Stimulated activated CD8-positive, alpha-beta memory T cell treated with anti-CD3 and anti-CD28 coated beads, Interleukin-7, amount 100 ng/mL, for 4 hours (primary cell): ENCODE measurements at places on chromosomes 7 and 10.

DNA sequence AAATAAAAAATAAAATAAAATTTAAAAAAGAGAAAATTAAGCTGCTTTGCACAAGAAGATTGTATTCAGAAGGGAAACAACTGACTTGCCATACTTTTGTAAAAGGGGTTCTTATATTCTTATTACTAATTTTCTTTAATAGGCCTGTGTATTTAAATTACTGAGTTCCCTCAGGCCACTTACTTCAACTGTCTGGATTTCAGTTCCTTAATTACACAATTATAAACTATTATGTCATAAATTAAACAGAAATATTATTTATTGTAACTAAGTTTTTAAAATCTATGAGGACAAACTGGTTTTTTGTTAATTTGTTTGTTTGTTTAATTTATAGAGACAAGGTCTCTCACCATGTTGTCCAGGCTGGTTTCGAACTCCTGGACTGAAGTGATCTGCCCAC lies 22.4 kb upstream of the MICU1 start:
- no peak for DNase-seq

GRCh38 chr10:99854860-99855259 lies 72.4 kb downstream of the ABCC2 start:
- no peak for DNase-seq

- DNase-seq = no peak
Observed at GRCh38 chr10:15341502-15342128, 29.5 kb downstream of the FAM171A1 start.

- DNase-seq = peak; percentile 15
Observed at GRCh38 chr7:30938435-30939316, 25.1 kb upstream of the GHRHR start.
